ENCODE measurements at places on chromosomes 11 and 22.

GRCh38 chr11:39810358-39810757, 1649.1 kb downstream of the LRRC4C start:
- DNase-seq, result no peak

GRCh38 chr11:102047305-102047924, at the start of gene CFAP300:
Gene CFAP300, plus strand, starts transcription at chr11:102047437. Its CDS starts 34 bp downstream, at chr11:102047471.
- DNase-seq, result no peak

GRCh38 chr11:68011051-68011943, 1.2 kb downstream of the ALDH3B1 start:
- no peak for DNase-seq

DNA sequence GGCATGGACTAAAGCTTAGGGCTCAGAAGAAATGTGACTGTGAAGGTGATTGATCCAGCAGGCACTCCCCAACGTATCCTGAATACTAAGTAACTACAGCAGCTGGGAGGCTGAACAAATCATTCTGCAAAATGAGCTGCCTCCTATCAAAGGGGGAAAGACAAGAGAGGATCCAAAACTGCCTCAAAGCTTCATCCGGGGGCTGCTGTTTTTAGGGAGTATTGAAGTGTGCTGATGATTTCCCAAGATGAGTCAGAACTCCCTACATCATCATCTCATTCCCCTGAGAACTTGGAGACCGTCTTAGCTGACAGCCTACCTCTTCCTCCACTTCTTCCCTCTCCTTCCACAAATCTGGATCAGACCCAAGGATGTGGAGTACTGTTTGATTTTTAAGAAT, 108.4 kb upstream of the GRAMD1B start:
- no peak for DNase-seq

GRCh38 chr22:32634421-32634981, 159.9 kb downstream of the FBXO7 start:
- no peak for DNase-seq

DNA sequence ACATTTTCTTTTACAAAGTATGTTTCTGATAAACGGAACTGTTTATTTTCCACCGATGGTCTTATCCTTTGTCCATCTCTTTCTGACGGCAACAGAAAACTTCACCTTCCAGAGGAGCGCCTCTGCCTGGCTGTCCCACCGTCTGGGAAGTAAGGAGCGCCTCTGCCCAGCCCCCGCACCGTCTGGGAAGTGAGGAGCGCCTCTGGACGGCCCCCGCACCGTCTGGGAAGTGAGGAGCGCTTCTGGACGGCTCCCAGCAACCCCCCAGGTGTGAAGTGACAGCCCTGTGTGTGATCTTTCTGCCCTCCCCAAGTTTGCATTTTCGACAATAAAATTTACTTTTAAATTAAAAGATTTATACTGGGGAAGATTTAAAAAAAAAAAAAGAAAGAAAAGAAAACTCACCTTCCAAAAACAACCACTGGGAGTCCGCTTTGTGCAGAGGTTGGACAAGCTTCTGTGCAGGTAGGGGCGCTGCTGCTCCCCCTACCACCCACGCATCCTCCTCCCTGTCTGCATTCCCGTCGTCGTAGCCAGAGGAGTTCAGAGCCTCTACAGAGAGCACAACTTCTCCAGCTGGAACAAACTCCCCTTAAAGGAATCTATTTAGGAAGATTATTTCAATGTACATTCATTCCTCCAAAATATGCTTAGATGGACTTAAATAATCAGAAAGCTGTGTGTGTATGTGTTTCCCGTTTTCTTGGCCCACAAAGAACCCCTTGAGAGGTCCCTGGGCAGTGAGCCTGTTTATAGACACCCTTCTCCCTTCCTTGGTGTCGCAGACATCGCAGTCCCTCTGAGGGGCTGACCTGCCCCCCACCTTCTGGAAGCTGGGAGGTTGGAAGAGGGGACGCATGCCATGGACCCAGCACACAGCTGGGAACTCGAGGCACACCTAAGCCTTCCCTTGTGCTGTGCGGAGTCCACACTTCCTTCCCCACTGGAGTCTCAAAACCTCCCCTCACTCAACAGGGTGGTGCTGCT, 849 bp upstream of the APOBEC3B start:
- no peak for DNase-seq

DNA sequence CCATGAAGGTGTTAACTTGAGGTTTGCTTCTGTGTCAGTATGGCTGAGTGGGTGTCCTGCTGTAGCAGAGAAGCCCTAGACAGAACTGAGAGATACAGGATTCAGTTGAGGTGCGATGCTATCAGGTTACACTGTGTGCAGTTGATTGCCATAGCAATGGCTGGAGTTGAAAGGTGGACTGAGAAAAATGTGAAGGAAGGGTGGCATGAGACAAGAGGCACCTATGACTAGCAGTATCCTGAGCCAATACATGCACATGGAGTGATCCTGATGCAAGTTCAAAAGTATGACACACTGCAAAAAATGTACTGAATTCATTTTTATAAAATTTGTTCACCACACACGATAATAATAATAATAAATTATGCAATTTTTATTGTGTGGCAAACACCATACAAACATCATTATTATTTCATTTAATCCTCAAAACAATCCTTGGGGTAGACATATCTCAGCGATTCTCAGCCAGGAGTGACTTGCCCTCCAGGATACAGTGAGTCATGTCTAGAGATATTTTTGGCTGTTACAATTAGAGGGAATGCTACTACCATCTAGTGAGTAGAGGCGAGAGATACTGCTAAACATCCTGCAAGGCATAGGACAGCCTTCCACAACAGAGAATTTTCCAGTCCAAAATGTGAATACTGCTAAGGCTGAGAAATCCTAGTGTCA, 3.9 kb upstream of the PIWIL4 start:
- no peak for DNase-seq

GRCh38 chr11:8962841-8963240, 1.4 kb downstream of the TMEM9B start:
- no peak for DNase-seq

DNA sequence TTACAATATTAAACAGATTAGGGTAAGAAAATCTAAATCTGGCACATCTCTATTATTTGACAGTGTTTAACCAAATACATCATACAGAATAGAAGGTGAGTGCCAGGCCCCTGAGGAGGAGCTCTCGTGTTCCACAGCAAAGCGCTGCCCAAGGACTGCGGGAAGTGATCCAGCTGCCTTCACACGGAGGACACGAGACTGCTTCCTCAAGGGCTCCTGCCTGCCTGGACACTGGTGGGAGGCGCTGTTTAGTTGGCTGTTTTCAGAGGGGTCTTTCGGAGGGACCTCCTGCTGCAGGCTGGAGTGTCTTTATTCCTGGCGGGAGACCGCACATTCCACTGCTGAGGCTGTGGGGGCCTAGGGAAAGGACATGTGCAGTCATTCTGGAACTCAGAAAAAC, 71.1 kb downstream of the NCAPD3 start:
- DNase-seq, result no peak

DNA sequence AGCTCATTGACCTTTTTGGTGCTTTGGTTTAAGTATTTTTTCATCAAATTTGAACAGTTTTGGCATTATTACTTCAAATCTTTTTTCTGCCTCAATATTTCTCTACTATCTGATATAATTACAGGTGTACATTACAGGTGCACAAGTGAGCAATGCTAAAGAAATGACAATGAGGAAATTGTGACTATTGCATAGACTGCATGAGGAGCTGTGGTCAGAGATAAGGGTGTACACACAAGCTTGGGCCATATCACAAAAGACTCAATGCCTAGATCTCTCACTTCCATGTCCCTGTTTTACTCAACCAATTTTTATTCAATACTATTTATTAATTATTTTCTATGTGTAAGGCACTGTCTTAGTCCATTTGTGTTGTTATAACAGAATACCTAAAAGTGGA, 251.0 kb upstream of the UBASH3B start:
- DNase-seq, result no peak

DNA sequence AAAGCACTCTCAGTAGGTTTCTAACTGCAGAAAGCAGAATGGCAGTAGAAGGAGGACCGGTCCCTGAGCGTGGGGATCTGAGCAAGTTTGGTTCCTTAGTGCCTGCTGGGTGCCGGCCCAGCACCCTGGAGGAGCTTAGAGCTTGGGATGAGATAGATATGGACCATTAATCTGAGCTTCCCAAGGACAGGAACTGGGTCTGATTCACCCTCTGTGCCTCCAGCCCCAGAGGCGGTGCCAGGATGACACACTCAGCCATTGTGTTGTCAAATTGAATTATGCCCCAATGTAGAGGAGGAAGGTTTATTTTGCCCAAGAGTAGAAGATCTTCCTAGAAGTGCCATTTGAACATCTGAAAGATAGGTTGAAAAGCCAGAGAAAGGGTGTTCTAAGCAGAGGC, 4.3 kb downstream of the ZC3H7B start:
- DNase-seq, result no peak

DNA sequence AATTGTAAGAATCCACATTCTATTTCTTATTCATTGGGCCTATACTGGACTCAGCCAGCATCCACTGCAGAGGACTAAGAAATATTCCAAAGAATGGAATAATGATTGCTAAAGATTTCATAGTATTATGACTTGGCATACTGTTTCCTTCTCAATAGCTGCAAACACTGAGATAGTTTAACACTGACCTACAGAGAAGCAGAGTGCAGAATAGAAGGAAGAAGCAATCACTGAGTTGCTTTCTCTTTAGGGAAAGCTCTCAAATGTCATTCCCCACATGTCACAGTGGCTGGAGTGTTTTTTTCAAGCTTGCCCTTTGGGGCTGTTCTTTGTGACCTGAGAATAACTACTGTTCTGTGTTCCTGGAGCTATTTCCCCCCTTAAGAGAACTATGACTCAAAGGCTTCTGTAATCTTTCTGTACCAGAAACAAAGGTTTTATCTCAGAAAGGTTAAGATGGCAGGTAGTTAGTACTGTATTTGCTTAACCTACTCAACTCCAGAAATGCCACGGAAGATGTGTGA, 243.6 kb upstream of the LUZP2 start:
- no peak for DNase-seq

DNA sequence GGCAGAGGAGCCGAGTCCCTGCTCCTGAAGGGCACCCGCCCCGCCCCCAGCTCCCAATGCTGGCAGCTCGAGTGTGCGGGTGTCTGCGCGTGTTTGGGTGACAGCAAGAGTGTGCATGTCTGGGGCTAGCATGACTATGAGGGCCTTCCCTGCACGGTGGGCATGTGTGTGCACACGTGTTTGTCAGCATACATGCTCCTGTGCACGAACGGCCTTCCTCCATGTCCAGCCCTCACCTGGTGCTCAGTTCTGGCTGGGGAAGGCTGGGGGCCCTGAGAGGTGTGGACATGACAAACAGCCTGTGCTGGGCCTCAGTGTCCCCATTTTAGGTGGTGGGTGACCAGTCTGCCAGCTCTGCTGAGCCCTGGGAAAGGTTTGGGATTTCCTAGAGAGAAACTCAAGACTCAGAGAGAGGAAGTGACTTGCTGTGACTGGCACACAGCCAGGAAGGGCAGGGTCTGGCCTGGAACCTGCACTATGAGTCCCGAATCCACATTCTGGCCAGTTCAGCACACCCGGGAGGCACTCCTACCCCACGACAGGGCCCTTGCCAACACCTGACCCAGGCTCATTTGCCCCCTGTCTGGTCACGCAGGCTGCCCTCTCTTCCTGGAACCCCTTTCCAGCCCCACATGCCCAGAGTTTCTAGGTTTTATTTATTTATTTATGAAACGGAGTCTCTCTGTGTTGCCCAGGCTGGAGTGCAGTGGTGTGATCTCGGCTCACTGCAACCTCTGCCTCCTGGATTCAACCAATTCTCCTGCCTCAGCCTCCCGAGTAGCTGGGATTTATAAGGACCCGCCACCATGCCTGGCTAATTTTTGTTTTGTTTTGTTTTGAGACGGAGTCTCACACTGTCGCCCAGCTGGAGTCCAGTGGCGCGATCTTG, 3.3 kb upstream of the SHISA8 start:
- no peak for DNase-seq

DNA sequence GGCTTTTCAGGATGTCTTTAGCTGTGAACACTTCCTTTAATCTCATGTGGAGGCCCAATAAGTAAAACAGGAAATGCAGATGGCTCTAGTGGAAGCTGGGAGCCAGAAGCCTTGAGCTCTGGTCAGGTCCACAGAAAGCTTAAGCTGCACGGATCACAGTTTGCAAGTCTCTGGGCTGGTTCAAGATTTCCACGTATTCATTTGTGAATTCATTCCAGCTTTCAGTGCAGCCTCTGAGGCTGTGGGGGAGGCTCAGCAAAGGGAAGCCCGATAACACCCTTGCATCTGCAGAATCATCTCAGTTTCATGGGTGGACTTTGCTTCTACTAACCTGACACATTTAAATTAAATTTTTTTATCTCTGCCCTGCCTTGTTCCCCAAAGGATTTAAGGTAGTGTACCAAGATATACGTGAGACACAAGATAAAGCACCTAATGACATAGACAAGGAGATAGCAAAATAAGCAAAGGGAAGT, 65.6 kb downstream of the ISX start:
- DNase-seq, result no peak

DNA sequence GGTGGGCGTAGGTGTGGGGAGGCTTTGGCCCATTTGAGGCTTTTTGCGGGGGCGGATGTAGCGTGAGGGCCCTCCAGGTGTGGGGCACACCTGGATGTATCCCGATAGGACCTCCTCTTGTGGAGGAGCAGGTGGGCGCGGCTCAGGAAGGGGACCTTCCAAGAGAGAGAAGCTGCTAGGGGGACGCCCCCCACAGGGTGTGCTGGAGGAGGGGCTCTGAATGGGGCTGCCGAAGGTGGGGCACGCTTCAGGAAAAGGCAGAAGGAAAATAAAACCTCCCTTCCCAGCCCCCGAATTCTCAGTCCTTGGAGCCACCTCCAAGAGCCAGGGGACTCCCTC, 621 bp downstream of the SGSM1 start:
- DNase-seq, result no peak

DNA sequence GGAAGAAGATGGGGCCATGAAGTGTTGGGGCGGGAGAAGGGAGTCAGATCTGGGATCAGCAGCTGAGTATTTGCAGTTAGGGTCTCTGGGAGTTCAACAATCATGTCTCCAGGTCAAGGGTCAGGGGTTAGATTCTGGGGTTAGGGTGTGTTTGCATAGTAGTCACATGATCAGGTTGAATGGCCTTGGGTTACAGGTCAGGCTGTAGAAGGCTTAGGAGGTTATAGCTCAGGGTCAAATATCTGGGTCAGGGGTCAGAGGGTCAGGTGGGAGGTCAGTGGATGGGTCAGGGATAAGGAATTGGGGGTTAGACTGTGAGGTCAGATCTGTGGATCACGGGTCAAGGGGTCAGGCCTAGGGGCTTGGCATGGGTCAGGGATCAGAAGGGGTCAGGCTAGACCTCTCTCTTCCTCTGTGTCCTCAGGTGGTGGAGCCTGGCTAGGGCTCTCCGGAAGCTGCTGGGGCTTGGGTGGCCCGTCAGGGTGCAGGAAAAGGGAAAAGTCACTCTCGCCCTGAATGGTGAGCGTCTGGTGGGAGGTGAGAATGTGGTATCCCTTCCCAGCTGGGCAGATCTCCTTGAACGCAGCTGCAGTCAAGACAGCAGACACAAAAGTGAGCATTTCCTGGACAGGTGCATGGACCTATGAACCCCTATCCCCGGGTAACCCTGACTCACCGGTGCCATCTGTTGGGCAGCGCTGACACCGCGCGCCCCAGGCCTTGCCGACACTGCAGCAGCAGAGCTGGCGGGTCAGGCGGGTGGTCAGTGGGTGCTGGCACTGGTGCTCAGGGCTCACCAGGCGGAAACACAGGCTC, 6.4 kb downstream of the LTBP3 start:
- no peak for DNase-seq

- no peak for DNase-seq
Measured at GRCh38 chr11:115477410-115477809, 26.8 kb downstream of the CADM1 start.

All from stimulated activated CD8-positive, alpha-beta memory T cell treated with anti-CD3 and anti-CD28 coated beads, Interleukin-7, amount 100 ng/mL, for 1 hour (primary cell).